A673 (cell line): ENCODE measurements at places on chromosomes 11 and 22.

- DNase-seq = no peak
Measured at GRCh38 chr22:48396785-48397530, 1430.7 kb downstream of the BRD1 start.

DNA sequence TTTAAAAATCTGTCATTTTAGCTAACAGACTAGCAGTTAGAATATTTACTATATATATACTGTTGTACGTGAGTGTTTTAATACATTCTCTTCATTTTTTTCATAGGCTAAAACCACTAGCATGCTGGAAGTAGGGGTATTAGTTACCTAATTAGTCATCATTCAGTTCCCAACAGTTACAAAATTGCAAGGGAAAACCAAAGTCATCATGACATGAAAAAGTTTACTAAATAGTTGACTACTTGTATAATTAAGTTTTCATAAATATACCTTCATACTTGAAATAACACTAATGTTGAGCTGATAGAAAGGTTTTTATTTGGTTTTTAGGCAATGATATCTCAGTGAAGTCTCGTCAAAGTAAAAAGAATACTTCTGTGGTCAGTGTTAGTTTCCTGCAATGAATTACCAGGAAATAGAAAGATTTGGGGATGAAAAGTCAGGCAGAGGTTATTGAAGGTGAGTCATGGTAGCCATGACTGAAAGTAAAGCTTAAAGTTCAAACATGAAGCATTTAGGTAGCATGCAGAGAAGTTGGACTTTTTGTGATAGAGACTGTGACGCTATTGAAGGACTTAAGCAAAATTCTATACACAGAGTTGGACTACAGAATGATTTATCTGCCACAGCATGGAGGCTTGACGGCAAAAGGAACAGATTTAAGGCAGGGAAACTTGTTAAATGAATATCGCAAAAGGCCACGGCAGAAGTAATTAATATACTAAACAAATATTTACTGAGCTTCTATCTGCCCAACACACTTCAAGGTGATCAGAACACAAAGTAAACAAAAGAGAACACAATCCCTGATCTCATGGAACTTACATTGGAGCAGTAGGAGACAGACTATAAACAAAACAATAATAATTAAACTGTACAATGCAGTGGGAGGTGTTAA, 828.1 kb upstream of the FAT3 start:
- DNase-seq = no peak

GRCh38 chr22:37283393-37283937, 1.2 kb downstream of the CYTH4 start:
- no peak for DNase-seq

GRCh38 chr11:11579012-11579988, 42.5 kb downstream of the GALNT18 start:
- DNase-seq = no peak

DNA sequence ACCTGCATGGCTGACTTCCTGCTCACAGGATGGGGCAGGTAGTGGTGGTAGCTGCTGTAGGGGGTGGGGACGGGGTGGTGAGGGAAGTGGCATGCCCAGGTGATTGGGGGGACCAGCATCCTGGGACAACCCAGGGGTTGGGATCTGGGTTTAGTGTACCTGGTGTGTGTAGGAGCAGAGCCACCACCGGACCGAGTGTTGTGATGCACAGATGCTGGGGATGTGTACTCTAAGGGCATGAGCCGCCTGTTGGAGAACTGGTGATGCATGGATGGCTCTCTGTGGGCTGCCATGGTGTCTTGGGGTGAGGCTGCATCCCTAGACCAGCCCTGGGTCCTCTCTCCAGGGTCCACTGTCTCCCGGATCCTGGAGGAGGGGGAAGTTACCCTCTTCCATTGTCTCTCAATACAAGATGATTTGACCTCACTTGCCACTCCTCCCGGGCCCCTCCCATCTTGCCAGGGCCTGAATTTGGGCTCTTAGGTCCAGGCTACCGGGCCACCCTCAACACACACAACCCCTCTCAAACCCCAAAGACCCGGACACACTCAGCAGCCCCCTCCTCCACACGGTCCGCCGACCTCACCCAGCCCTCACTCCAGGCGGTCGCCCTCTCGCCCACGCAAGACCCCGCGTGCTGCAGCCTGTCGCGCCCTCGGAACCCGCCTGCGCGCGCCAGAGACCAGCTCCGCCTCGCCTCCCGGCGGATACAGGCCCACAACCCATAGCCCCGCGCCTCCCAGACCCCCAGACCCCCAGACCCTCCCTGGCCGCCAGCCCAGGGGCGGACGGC, 619 bp downstream of the LRRC75B start:
- DNase-seq = no peak

GRCh38 chr11:19378814-19379213, 138.1 kb upstream of the E2F8 start:
- no peak for DNase-seq

- DNase-seq = no peak
Measured at GRCh38 chr11:27938011-27938410, 169.9 kb downstream of the KIF18A start.
